ENCODE measurements at places on chromosomes 7 and 10.

DNA sequence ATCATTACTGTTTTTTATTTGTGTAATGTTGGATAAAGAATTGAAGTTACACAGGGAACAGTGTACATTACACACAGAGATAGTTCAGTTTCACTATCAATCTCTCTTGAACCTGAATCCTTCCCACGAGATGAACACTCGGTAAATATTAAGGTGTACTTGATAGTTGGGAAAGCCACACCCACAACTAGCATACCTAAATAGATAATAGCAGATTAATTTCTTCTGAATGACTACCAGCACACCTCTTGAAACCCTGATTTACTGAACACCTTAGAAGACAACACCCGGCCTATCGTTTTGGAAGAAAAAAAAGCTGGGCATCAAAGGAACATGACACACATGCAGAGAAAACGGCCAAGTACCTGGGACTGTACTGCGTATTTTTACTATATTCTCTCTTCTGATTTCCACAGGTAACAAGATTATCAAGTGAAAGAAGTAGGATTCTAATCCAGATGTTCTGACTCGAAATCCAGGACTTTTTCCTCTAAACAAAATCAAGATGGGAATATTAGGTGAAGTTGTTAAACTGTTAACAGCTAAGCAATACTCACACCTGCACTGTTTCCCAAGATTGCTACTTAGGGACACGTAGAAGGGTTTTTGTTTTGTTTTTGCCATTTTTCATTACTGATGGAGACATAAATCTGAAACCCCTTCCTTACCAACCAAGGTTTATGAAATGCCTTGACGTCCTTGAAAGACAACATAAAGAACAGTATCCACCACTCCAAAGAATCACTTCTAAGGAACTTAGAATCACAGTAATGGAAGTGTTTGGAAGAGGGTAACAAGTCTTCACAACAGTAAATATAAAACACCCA is 1.0 kb downstream of the CCDC186 start:
- no peak for DNase-seq

- DNase-seq = no peak
Measured at GRCh38 chr7:104621321-104621720, 292.9 kb downstream of the LHFPL3 start.

DNA sequence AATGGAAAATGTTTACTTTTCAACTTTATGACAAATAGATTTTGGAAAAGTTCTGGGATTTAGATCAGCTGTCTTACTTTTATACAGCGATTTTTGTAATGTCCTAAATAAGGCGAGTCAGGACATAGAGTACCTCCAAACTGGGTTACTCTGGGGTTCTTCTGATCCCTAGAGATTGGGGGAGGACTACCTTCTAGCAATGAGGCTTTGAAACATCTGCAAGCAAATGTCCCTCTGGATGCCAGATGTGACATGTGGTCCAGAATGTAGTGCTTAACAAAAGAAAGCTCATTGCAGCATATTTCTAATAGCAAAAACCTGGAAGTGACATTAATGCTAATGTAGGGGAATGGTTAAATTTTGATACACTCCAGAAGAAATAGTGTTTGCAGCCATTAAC is 36.1 kb downstream of the ABRAXAS2 start:
- no peak for DNase-seq

- no peak for DNase-seq
Measured at GRCh38 chr7:129774359-129774758, 162.8 kb downstream of the NRF1 start.

DNA sequence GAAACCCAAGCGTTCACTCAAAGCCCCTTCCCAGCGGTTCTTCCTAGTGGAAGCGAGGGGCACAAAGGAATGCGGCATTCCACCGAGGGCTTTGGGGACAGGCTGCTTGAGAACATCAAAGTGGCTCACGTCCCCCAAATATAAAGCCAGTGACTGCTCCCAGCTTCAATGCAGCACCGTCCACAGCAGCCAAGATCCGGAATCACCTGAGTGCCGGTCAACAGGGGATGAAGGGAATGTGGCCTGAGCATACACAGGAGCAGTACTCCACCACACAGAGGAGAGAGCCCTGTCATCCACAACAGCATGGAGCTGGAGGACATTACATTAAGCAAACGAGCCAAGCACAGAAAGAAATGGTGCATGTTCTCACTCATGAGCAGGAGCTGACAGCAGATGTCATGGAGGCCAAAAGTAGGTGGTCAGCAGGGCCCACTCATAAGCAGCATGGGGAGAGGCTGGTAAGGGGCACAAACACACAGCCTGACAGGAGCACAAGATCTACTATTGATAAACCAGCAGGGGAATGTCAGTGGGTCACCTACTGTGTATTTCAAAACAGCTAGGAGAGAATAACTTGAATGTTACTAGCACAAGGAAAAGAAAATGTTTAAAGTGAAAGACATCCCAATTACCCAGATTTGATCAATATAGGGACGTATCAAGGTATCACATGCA is 79.5 kb downstream of the DIP2C start:
- no peak for DNase-seq

- DNase-seq = no peak
Measured at GRCh38 chr10:122113161-122113944, 124.4 kb downstream of the TACC2 start.

GRCh38 chr10:21552638-21553037 is 18.6 kb downstream of the MLLT10 start:
- no peak for DNase-seq

- DNase-seq = no peak
Measured at GRCh38 chr7:16850614-16851466, 30.9 kb downstream of the AGR3 start.

GRCh38 chr7:103704701-103705100 is 258.7 kb upstream of the SLC26A5 start:
- no peak for DNase-seq

DNA sequence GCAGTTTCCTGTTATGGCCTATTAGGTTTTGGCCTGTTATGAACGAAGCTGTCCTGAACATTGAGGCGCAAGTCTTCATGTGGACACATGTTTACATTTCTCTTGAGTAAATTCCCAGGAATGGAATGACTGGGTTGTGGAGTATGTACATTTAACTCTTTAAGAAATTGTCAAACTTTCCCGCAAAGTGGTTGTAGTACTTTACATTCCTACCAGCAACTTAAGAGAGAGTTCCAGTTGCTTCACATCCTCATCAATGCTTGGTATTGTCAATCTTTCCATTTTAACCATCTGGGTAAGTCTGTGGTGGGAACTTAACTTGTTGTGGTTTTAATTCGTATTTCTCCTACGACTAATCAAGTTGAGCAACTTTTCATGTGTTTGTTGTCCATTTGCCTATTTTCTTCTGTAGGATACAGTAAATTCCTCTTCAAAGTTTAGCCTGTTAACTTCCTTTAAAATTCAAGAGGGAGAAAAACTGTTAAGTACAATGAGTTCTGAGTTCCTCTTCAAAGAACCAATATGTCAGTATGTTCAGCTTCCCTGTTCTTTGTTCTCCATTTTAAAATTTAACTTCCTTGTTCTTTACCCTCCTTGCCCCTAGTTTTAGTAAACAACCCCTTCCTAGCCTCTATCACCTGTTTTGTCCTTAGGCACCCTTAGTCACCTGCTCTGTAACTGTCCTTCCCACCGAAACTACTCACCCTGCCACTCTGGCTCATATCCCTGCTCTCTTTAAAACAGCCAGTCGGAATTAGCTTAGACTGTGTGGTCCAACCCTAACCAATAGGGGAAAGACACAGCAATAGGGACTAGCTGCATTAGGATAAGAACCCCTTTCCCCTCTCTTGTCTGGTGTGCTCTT is 74.0 kb downstream of the FAM241B start:
- DNase-seq = no peak

GRCh38 chr7:82204694-82205093 is 238.9 kb downstream of the CACNA2D1 start:
- no peak for DNase-seq

GRCh38 chr7:519484-520390 is at the start of gene PDGFA:
TSS of gene PDGFA (minus strand) at chr7:519846. CDS start at chr7:519001, 845 bp downstream.
- DNase-seq = peak; percentile 20

GRCh38 chr7:129990403-129991192 is 37.8 kb upstream of the UBE2H start:
- no peak for DNase-seq

DNA sequence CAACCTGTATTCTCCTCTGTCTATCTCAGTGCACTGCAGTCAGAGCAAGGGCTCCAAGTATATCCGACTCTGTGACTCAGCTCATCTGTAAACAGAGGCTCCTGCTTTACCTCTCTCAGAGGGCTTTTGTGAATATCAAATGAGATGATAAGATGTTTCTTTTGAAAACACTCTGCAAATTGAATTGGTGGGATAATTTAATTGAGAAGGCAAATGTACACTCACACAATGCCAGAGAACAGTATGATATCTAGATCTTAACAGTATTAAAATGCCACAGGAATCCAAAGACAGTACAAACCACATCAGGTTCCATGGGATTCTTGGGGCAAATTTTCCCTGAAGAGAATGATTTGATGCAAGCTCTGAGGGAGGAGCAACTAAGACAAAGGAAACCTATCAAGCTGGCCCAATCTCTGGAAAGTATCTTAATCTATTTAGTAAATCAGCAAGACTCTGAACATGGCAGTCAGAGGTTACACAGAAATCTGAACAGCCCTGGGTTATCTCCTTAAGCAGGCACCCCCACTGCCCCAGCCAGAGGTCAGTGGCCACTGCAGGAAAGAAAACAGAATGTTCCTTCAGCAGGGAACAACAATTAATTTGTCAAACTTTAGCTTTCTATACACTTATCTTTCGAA is 45.9 kb downstream of the DOCK4 start:
- DNase-seq = no peak

DNA sequence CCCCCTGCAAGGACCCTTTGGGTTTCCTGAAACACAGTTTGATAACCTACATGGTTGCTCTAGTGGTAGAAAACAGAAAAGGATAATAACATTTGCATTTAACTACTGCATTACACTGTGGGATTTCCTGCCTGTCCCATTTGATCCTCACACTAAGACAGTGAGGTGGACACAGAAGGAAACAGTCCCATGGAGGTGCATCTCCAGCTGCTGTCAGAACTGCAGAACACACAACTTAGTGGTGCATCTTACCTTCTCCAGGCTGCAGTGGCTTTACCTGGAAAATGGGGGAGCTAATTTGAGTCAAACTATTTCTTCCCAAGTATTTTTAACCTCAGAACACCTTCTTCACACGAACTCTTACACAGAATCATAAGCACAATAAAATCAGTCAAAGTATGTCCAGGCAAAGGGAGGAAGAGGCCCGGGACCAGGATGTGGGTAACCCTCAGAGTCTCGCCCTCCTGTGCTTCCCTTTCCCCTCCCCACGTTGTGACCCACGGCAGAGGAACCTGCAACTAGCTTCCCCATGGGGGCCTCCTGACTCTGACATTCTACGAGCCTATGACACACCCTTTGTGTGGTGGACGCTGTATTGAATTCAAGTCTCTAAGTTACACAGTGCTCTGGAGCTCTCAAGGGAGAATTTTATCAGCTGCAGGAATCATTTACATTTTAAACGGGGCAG is 33.7 kb downstream of the SCRN1 start:
- DNase-seq = peak; percentile 11

DNA sequence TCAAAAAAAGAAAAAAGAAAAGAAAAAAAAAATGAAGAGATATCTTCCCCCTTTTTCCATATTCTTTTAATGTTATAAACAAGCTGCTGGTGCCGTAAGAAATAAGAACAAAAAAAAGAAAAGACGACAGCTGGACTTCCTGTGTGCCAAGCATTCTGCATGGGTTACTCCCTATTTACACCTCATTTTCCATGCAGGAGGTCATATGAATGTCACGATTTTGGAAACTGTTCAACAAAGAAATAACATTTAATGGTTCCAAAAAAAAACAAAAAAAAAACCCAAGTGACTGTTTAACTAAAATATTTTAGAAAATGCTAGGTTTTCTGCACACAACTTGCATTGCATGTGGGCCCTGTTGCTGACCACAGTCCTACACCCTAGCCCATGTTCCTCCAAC is 159.3 kb downstream of the TNS3 start:
- no peak for DNase-seq

DNA sequence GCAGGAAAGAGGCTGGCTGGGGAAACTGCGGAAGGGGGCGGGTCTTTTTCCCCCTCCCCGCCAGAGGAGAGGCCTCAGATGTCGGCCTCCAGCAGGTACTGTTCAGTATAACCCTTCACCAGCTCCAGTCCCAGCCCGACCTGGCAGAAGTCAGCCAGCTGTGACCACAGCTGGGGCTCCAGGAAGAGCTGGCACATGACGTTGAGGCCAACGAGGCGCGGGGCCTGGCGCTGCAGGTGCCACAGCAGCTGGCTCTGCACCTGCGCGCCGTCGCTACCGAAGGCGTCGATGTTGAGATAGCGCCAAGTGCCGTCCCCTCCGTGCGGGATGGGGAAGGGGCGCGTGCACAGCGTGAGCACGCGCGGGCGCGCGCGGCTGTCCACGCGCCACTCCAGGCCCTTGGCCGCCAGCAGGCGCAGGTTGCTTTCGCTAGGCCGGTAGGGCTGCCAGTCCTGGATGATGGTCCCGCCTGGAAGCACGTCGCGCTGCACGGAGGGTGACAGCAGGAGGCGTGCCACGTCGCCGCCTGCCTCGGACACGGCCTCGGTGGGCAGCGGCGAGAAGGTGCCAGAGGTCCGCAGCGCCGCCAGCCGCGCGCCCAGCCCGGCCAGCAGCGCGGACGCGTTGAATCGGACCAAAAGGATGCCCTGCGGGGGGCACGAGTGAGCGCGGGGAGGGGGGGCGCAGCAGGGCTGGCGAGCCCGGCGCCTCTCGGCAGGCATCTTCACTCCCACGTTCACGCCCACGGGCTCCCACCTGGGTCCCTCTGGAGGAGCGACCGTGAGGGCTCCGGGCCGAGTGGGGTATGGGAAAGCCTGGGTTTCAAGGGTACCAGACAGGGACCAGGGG is 6.9 kb upstream of the VGF start:
- no peak for DNase-seq

DNA sequence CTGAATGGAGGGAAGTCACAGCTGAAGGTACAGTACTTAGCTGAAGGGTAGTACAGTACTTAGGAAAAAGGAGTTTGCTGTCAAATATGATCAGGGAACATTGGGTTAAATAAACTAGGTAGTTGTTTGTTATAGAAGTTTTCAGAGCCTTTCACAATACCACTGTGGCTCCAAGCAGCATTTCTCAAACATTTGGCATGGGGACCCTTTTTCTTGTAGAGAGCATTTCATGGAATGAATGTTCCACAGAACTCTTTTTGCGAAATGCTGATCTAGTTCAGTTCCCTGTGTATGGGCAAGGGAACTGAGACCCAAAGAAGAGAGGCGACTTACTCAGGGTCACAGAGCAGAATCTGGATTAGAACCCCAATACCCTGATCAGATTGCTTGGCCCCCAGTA is 31.5 kb upstream of the DDX50 start:
- DNase-seq = no peak

GRCh38 chr7:103889451-103889850 is 100.0 kb downstream of the RELN start:
- no peak for DNase-seq

DNA sequence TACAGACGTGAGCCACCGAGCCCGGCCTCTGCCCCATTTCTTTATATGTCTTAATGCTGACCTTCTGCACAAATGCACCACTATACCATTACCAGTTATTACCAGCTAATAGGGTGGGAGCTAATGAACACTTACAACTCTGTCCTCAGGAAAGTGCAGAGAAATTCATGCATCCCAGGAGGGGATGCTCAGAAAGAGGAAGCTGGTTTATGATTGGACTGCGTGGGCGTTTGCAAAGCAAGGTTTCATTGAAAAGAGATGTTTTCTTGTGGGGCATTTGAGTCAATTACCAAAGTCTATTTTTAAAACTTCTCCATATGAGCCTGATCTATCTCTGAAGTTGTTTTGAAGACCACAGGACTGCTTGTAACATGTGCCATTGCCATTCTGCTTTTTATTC is 417.7 kb upstream of the CELF2 start:
- DNase-seq = no peak
